NAMALWA (cell line): ENCODE measurements at places on chromosomes 5 and 9.

- peak; percentile 77 for DNase-seq
Observed at GRCh38 chr5:137220523-137220927, 278.6 kb downstream of the SPOCK1 start.

DNA sequence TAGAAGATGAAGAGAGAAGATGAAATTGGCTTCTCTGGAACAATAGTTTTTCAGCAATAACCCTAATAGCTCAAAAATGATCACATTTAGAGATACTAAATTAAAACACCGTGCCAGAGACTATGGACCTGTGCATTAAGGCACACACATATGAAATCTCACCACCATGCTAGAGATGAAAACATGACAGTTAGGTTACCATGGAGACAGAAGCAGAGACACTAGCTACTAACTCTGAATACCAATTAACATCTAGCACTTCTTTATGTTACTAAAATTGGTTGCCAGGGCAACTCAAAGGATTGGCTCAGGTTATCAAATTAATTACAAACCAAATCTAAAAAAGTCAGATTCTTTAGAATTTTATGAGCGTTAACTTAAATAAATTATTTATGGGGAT lies 337.7 kb downstream of the PLK2 start:
- no peak for DNase-seq

GRCh38 chr9:98807814-98808195 lies 335 bp downstream of the GALNT12 start:
- DNase-seq: peak; percentile 49

DNA sequence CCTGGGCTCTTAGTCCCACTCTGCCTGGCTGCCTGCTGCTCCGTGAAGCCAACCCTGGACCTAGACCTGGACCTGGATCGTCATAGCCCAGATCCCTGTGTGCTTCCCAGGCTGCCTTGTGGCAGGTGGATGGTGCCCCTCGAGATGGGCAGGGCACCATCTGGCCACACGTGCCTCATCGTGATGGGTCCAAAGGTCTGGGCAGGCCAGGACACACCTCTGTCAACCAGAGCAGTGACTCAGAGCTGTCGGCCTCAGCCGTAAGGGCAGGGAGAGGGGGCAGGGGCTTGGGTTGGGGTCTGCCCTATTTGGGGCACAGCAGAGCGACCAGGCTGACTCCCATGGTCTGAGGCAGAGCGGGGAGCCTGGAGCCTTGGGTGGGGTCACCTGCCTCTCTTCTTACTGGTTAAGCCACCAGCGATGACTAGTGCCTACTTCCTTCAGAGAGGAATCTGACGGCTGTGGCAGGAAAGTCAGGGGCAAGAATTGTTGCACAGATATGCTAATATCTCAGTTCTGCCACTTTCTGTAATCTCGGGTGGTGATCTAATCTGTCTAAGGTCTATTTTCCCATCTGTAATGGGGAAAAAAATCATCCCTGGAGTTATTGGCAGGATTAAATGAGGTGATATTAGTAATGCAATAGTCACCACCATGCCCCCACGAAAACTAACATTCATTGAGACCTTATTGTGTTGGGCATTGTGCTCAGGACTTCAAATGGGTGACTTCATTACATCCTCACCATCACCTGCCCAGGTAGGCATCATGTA lies 3.2 kb upstream of the CDHR2 start:
- DNase-seq: no peak

DNA sequence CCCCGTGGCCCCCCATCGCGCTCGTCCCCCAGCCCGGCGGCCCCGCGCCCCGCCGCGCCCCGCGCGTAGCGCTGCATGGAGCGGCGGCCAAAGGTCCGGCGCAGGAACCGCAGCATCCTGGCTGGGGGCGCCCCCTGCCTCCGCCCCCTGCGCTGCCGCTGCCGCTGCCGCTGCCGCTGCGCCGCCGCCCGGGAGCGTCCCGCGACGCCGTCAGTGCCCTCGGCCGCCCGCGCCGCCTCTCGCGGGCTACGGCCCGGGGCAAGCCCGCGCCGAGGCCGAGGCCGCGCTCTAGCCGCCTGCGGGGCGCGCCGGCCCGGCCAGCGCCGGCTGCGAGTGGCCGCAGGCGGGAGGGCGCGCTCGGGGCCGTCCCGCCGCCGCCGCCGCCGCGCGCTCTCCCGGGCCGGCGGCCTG lies 523 bp downstream of the EPB41L4B start:
- DNase-seq: no peak
